ENCODE measurements at places on chromosomes 5 and 9. TPM values are rescaled to one million over a fixed set of nuclear protein-coding genes. Genes with fewer than 3 reads are reported as not detected.
A peak's percentile ranks its signal among the peaks of the same experiment; 100 is the strongest.

Gene PCDHA12
- polyA plus RNA-seq: 2.5 TPM

GRCh38 chr5:105868038-105868780 lies 1802.5 kb downstream of the EFNA5 start:
- DNase-seq: no peak

- DNase-seq: no peak
These were observed 356.9 kb downstream of the SEMA5A start for GRCh38 chr5:9188956-9189355.

- no peak for DNase-seq
These were observed 26.0 kb upstream of the TTLL11 start for GRCh38 chr9:122119166-122119521.

Gene IL5
- not detected for polyA plus RNA-seq

- DNase-seq: no peak
These were observed 270.1 kb upstream of the PTGER4 start for GRCh38 chr5:40409601-40410000.

Gene NADK2
- polyA plus RNA-seq: 12.6 TPM

- no peak for DNase-seq
These were observed 194.8 kb downstream of the HSPA4 start for GRCh38 chr5:133246376-133247150.

Gene SEMA6A
- polyA plus RNA-seq: not detected

- no peak for DNase-seq
These were observed 72.7 kb upstream of the RGMB start for GRCh38 chr5:98700730-98701129.

DNA sequence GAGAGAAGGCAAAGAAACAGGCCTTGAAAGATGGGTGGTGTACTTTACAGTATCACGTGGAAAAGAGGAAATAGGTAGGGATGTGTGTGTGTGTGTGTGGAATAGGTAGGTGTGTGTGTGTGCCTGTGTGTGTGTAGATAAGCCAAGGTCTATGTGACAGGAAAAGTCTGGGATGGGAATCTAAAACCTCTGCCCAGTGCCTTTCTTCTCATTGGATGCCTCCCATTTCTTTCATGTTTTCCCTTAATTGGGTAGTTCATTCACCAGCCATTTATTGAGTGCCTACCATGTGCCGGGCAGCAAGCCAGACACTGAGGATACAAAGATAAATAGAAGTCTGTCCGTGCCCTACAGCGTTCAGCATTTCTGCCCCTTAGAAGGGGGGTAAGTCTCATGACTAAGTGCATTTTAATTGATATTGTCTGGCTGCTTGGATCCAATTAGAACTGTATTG lies 1.0 kb downstream of the URM1 start:
- no peak for DNase-seq

Gene WDR31
- 1.9 TPM for polyA plus RNA-seq

- no peak for DNase-seq
These were observed 4.9 kb upstream of the PSAT1 start for GRCh38 chr9:78292026-78292425.

GRCh38 chr5:52787600-52788504 lies at the start of the genes ITGA1 and PELO:
TSS of gene ITGA1 (plus strand) at chr5:52787916. CDS start at chr5:52788354, 438 bp downstream.
TSS of gene PELO (plus strand) at chr5:52787916. CDS start at chr5:52800395, 12,479 bp downstream.
- peak; percentile 72 for DNase-seq

Gene CDH9
- polyA plus RNA-seq: not detected

- no peak for DNase-seq
These were observed 889.1 kb upstream of the CTNND2 start for GRCh38 chr5:12793373-12793772.

GRCh38 chr5:5340206-5340729 lies 82.2 kb upstream of the ICE1 start:
- peak; percentile 94 for DNase-seq

- no peak for DNase-seq
These were observed 3.5 kb downstream of the HBEGF start for GRCh38 chr5:140342896-140343295.

DNA sequence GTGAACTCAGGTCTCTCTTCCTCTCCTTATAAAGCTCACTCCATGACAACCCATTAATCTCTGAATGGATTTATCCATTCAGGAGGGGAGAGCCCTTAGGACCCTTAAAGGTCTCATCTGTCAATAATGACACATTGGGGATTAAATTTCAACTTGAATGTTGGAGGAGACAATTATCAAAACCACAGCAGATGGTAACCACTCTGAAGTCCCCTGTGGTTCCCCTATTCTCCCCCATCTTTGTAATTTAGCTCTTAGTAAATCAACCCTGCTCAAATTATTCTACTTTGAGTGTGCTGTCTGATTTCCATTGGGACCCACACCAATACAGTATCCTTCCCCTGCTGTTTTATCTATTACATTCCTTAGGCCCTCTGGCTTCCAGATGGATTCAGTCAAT lies 72.0 kb upstream of the RAI14 start:
- DNase-seq: no peak

- DNase-seq: no peak
These were observed 6.7 kb upstream of the OR1N2 start for GRCh38 chr9:122546196-122546595.

- no peak for DNase-seq
These were observed 6.7 kb downstream of the CNTFR start for GRCh38 chr9:34582787-34583186.

- DNase-seq: no peak
These were observed 613.0 kb upstream of the WWC1 start for GRCh38 chr5:167678481-167678880.

DNA sequence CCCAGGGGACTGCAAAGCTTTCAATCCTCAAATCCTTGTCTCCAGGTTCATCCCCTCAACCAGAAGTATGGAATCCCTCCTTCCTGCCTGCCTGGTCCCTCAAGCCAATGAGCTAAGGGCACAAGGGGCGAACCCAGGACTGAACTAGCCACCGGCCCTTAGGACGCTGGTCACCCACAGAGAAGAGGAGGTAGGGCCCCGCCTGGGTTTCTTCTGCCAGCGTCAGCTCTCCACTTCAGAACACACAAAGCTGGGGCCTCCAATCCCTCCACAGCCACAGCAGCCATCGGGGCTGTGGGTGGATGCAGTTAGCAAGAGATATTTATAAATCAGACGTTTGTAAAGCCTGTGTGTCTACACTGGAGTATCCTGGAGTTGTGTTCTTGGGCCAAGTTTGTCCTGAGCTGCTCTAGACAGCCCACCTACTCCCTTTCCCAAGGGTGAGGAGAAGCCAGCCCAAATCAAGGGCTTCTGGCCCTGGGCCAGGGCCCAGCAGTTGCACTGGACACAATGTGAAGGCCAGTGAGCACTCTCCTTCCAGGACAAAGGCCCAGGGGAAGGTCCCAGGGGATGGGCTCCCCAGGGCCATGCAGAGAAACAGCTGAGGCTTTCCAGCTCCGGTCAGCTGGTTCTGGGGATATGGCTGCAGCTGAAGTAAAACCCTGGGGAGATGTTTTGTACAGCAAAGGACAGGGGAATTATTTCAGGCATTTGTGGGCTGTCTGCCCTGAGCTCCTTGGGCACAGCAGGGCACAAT lies 18.9 kb downstream of the AMBP start:
- no peak for DNase-seq

GRCh38 chr5:28523888-28524635 lies 1485.7 kb upstream of the CDH9 start:
- DNase-seq: peak; percentile 16

Gene CDKN2AIPNL
- 48.0 TPM for polyA plus RNA-seq

Gene IFNB1
- polyA plus RNA-seq: not detected

Gene AFAP1L1
- polyA plus RNA-seq: 3.3 TPM

- DNase-seq: no peak
These were observed 11.7 kb downstream of the CATSPER3 start for GRCh38 chr5:134979416-134979815.

Gene CTXN3
- polyA plus RNA-seq: not detected

Gene CTNND2
- polyA plus RNA-seq: not detected

Gene CDKN2A
- polyA plus RNA-seq: not detected

Gene CCL27
- 0.16 TPM for polyA plus RNA-seq

Gene TRPM3
- polyA plus RNA-seq: not detected

Gene ALDH1A1
- polyA plus RNA-seq: 9,987 TPM

DNA sequence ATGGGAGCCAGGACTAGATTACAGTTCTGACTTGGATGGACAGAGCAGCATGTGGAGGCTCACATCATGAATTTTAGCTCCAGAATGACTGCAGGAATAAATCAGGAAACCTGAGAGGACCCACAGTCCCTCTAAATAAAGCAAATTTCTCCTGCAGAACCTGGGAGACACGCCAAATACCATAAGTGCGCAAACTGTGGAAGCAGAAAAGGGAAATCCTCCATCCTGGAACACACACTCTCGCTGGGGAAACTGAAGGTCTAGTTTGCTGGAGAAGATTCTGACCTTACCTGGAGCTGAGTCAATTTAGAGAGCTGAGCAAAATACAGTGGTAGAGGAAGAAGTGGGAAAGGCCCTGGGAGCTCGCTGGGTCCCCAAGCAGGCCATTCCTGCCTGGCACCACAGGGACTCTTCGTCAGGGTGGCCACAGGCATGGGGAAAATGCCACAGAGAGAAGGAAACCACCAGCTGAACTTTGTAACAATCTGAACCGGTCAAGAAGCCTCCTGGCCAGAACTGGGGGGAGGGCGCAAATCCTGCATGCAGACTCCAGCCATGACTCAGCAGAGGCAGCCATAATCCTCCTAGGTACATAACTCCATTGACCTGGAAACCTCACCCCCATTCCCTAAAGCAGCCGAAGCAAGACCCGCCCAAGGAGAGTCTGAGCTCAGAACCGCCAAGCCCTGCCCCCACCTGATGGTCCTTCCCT lies 390.9 kb downstream of the LRRC70 start:
- no peak for DNase-seq

DNA sequence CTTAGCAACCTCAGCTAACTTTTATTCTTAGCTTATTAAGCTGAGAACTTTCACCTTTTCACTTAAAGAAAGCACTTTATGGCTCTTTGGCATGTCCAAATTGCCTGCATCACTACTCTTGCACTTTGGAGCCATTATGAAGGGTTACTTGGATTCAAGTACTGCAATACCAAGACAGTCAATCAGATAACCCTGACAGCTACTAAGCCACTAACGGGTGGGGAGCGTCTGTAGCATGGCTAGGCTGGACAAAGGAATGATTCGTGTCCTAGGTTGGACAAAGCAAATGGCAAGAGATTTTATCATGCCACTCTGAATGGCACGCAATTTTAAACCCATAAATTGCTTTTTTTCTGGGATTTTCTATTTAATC lies 39.6 kb downstream of the TRPM6 start:
- no peak for DNase-seq

- no peak for DNase-seq
These were observed 30.4 kb downstream of the HMGCR start for GRCh38 chr5:75367401-75367800.
